Mesendoderm (in vitro differentiated cells): ENCODE measurements at places on chromosomes 13 and 19.
A peak's percentile ranks its signal among the peaks of the same experiment; 100 is the strongest.

- no peak for DNase-seq
Measured at GRCh38 chr13:31201341-31202031, 1.7 kb downstream of the B3GLCT start.

GRCh38 chr19:47778954-47779351 is 450 bp downstream of the SELENOW start:
- DNase-seq = no peak

- no peak for DNase-seq
Measured at GRCh38 chr13:32838945-32839344, 177.3 kb upstream of the KL start.

DNA sequence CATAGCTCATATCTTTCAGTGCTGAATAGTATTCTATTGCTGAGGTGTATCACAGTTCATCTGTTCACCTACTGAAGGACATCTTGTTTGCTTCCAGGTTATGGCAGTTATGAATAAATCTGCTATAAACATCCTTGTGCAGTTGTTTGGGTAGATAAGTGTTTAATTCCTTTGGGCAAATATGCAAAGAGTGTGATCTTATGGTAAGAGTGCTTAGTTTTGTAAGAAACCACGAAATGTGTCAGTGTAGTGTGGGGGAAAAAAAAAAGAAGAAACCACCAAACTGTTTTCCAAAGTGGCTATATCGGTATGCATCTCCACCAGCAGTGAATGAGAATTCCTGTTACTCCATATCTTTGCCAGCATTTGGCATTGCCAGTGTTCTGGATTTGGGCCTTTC is 93.3 kb downstream of the PIBF1 start:
- no peak for DNase-seq

GRCh38 chr13:49615836-49616675 is 12.3 kb upstream of the ARL11 start:
- no peak for DNase-seq

GRCh38 chr13:111270765-111271698 is 49.4 kb upstream of the TEX29 start:
- DNase-seq = no peak

DNA sequence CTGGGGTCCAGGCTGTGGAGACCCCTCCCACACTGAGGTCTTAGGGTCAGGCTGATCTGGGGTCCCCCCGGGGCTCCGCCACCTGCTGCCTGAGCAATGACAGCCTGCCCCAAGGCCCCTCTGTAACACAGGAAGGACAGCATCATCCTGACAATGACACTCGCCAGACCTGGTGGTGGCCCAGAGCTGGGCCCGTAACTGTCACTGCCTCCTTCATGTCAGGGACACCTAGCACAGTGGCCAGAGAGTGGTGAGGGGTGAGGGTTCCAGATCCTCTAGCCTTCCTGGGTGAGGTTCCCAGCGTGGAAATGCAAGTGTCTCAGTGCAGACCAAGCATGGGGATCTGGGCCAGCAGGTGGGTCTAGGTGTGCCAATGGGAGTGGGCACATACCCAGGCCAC is 27.8 kb downstream of the OPA3 start:
- DNase-seq = no peak

- DNase-seq = no peak
Measured at GRCh38 chr13:47621931-47622330, 379.1 kb downstream of the SUCLA2 start.

DNA sequence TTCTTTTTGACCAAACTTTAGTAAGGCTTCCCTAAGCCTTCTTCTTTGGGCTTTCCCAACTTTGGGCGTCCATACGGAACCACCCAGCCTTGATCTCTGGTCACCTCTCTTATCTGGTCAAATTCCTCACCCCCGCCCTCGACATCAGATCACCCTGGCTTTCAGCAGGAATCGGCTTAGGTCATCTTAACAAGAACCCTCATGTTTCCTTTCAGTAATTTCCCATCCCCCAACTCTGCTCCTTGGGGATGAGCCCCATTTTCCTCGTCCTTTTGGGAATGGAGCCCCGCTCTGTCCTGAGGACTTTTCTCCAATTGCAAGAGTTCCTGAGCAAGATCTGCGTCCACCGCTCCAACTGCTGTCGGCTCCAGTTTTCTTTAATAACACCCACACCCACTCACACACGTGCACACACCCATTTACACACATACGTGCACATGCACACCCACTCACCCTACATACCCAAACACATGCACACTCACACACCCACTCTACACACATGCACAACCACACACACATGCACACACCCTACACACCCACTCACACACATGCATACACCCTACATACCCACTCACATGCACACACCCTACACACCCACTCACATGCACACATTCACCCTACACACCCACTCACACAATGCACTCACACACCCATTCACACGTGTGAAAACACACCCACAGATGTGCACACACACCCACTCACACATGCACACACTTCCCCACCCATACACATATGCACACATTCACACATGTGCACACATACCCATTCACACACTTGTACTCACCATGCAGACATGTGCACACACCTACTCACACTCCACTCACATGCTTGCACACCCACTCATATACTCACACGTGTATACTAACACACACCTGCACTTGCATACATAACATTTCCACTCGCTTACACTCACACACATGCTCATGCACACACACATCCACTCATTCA is 87.0 kb upstream of the TM9SF2 start:
- peak; percentile 78 for DNase-seq

DNA sequence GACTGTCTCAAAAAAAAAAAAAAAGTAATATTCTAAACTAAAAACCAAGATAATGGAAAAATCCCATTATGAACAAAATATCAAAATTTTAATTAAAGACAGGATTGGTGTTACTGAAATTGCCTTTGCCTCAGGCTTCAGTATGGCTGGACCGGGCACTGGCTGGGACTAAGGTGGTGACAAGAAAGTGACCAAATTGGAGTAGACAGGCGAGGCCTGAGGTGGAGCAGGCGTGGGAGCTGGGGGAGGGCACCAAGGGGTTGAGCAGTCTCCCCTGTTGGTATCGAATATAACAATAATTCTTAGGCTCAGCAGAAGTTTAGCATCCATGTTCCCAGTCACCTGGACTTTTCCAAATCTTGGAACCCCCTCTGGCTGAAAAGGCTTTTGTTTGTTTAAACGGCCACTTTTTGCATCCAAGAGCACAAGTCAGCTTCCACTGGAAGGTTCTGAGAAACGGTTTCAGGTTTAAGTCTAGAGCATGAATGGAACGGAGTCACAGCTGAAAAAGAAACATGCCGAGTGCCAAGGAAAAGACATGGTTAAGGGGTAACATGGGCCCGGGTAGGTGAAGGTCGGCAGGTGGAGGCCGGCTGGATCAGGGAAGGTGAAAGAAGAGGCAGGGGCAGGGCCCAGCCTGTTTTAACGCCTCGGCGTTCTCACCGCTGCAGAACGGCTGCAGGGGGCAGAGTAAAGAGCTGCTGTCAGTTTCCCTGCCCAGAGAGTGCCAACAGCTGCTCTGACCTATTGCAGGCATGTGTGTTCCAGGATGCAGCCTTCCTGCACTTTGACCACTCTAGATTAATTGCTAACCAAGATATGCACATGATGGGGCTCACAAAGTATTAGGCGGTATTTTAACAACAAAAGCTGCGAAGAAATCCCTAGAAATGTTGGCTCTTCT is 104.4 kb downstream of the TM9SF2 start:
- DNase-seq = peak; percentile 73

DNA sequence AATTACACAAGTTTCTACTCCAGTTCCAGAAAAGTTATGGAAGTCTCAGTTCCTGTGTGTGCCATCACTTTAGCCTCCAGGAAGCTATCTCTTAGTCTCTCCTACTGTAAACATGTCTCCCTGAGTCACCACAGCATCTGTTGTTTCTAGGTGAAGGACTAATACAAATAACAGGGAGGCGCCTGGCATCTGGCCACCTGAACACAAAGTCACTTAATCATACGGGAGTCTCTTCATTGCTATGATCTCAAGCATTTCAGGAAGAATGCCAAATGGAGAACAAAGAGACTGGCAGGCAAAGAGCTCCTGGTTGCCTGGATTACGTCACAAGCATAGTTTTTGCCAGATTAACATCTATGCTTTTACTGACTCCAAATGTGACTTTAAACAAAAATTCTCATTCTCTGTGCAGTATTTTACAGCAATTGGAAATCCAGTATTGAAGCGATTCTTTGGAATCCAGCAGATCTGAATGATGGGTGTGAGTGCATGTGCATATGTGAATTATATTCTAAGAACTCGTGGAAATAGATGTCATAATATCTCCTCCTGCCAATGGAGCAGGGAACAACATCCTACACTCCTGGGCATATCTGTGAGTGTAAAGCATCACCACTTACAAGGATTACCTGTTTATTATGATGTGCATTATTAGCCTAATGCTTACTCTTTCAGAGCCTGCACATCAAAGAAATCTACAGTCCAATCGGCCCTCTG is 572.8 kb downstream of the PCDH9 start:
- DNase-seq = peak; percentile 6

- DNase-seq = no peak
Measured at GRCh38 chr13:24184882-24185281, 24.4 kb downstream of the SPATA13 start.

- DNase-seq = no peak
Measured at GRCh38 chr19:4144666-4145249, 8.7 kb upstream of the CREB3L3 start.

DNA sequence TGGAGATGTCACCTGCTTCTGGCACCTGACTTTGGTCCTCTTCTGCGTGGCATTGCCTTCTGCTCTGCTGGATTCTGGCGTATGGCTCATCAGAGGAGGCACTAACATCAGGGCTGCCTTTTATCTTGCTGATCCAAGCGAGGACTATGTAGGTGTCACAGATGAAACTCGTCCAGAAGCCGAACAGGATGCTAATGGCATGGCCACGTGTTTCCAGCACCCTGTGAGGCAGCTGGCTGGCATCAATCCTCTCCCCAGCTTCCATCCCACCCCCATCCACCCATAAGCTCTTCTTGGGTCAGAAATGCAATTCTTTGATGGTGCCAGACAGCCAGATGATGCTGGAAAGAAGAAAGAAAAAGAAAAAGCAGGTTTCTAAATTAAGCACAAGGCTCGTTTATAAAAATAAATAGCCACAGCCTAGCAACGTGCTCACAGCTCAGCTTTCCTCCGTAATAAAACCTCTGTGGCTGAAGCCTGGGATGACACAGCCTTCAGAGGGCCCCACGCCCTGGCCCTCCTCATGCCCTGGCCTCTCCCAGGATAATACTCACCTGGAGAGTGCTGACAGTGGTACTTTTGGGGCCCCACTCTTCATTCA is 212.9 kb upstream of the SERP2 start:
- DNase-seq = no peak

DNA sequence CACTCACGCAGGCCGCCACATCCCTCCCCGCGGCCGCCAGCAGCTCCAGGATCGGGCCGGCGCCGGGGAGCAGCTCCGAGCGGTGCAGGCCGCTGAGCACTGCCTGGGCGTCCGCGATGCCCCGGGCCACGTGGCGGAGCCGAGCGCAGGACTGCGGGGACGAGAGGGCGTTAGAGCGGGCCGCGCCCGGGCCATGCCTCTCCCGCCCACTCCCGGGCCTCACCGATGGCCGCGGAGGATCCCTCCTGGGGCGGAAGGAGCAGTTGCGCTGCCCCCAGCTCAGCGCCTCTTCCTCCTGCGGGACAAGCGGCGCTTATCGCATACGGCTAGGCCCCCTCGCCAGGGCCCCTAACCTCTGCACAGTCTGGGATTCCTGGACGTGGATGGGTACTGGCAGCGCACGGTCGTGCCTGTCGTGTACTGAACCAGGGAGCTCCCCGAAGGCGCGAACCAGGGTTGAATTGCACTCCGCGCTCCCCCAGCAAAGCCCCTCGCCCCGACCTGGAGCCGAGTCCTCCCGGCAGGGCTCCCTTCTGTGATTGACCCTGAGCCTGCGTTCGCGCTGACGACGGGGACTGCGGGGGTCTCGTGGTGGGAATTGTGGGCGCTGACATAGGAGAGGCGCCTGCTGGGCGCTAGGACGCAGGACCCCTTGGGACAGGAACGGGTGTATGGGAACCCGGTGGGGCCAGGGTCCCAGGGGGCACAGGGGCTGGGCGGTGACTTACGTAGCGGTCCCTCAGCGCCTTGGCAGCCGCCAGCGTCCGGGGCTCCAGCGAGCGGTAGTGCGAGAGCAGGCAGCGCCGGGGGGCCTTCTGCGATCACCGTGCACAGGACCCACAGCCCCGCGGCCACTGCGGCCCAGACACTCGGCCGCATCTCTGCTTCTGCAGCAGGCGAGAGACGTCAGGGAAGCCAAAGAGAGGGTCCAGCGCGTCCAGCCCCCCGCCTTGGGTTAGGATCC is 673 bp downstream of the IFNL4 start:
- peak; percentile 29 for DNase-seq

- DNase-seq = no peak
Measured at GRCh38 chr19:46731584-46731983, 14.3 kb upstream of the FKRP start.

DNA sequence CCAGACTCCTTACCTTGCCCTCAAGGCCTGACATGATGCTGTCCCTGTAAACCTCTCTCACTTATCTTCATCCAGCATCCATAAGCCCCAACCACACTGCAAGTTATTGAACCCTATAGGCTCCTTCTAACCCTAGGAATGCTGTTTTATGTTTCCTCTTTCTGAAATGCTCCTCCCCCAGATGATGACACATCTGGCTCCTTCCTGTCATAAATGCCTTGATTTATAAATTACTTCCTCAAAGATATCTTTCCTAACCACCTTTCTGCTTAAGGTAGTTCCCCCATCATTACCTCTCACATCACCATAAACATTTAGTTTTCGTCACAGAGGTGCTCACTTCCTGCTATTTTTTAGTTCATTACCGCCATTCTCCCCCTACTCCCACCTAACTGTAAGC is 12.3 kb downstream of the RUBCNL start:
- no peak for DNase-seq

DNA sequence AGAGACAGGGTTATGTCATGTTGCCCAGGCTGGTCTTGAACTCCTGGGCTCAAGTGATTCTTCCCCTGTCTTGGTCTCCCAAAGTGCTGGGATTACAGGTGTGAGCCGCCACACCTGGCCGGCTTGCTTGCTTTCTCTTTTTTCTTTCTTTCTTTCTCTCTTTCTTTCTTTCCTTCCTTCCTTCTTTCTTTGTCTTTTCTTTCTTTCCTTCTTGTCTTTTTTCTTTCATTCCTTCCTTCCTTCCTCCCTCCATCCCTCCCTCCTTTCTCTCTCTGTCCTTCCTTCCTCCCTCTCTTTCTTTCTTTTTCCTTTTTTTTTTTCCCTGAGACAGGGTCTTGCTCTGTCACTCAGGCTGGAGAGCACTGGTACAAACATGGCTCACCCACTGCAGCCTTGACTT is 6.8 kb upstream of the BTBD2 start:
- no peak for DNase-seq

DNA sequence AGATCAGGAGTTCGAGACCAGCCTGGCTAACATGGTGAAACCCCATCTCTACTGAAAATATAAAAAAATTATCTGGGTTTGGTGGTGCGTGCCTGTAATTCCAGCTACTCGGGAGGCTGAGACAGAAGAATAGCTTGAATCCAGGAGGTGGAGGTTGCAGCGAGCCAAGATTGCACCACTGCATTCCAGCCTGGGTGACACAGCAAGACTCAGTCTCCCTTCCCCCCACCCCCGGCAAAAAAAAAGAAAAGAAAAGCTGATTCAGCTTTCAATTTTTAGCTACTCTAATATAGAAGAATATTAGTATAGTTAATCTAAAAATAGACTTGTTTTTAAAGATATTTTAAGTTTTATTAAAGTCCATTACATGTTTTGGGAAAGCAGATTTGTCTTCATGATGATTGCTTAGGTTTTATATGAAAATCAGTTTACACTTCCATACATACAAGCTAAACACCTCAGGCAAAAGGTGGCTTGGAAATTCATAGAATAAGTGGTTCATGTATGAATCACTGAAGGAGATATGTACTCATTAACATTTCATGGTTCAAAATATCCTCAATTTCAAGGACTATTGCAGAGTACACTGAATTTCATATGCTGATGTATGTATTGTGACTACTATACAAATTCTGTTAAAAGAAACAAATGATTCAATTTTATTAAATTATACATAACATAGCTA is 165.2 kb downstream of the TDRD3 start:
- no peak for DNase-seq
